Lower lobe of right lung (tissue), 2 donors: ENCODE measurements at places on chromosomes 2 and 18. TPM values are rescaled to one million over a fixed set of nuclear protein-coding genes. Genes with fewer than 3 reads are reported as not detected.

GRCh38 chr18:51582551-51582950 lies 385.1 kb upstream of the MEX3C start:
- no peak for DNase-seq

GRCh38 chr2:38723173-38723572 lies 28.0 kb downstream of the SRSF7 start:
- DNase-seq: no peak

- DNase-seq: no peak
These were observed 656.0 kb downstream of the TDRD15 start for GRCh38 chr2:21779786-21780185.

MAP4K4 gene
- total RNA-seq: 68.4 TPM

SFTPB gene
- total RNA-seq: 12,584 TPM

LINC00305 gene
- total RNA-seq: not detected
